ENCODE measurements at places on chromosomes 2 and 18.

- no peak for DNase-seq
These were observed 185.4 kb downstream of the FBXO15 start for GRCh38 chr18:73962256-73962655.

DNA sequence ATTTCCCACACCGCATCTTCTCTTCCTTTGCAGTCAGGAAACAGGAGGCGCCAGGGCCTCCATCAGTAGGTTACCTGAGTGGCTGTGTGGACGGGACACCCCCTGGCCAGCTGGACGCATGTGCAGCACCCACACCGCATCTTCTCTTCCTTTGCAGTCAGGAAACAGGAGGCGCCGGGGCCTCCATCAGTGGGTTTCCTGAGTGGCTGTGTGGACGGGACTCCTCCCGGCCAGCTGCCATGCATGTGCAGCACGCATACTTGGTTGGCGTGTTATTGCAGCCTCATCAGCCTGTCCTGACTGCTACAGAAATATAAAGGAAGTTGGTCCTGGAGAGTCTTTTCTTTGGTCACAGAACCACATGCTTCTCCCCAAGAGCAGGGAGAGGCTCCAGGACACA, 74.6 kb downstream of the DCDC2C start:
- DNase-seq: no peak

- no peak for DNase-seq
These were observed 7.3 kb downstream of the TNFRSF11A start for GRCh38 chr18:62332431-62332830.

DNA sequence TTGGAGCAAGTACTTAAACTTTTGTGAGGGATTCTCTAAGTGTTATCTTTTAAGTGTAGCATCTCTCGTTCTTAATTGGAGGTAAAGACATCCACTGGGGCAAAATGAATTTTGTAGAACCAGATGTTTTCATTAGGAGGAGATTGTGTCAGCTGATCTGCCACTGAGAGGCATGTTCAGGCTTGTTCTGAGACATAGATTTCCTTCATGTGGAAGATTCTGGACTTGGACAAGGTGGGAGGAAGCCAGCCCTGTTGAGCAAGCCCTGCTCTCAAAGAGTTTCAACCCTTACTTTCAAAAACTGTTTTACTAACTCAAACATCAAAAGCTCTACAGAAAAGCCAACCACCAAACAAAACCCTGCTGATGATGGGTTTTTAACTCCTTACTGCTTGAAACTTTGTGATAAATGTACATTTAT, 6.5 kb downstream of the MAP4K4 start:
- no peak for DNase-seq

GRCh38 chr2:25700221-25700660, 26.9 kb upstream of the DTNB start:
- peak; percentile 31 for DNase-seq

DNA sequence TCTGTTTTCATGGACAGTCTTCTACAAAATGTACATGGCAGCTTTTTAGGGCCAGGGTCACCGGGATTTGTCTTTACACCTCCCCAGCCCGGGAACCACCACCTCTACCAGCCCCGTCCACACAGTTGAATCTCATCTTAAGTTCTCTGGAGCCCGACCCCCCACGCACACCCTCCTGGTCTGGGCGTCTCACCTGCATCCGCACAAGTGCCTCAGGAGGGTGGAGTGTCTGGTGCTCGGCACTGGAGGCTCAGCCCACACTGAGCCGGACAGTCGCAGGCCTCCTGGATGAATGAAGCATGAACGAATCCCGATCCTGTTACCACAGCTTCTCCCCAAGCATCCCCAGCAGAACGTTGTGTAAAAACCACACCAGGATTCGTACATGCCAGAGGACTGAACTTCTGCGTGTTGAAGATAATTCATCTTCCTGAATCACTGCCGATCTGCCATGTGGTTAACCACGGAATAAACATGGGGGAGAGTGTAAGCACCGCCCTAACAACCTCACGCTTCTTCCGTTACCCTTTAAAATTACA, 162.0 kb downstream of the RTP5 start:
- peak; percentile 14 for DNase-seq

DNA sequence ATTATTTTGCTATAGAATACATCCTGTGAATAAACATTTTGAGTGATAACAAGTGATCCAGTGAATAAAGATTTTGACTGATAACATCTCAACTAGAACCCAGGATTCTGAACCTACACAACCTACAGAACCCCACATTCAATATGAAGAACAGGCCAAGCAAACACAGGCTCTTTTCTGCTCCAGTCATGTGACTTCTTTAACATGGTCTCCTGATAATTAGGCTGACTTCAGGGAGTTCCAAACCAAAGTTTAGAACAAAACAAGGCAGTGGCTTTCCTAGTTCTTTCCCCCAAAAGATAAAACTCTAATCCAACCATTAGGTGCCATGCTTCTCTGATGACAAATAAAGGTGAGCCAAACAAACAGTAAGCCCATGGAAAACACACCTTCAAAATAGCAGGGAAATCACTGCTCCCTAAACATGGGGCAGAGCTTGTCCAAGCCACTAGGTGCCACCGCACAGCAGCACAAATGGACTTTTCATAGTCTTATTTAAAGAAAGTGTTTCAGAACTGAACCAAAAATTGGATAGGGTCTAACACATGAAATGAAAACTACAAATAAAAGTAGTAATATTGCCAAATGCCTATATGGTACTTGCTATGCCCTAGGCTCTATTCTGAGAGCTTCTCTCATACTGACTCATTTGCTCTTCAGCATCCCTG, 95.3 kb downstream of the EVA1A start:
- DNase-seq: no peak

GRCh38 chr2:151568501-151568900, 158.8 kb downstream of the RIF1 start:
- DNase-seq: no peak

DNA sequence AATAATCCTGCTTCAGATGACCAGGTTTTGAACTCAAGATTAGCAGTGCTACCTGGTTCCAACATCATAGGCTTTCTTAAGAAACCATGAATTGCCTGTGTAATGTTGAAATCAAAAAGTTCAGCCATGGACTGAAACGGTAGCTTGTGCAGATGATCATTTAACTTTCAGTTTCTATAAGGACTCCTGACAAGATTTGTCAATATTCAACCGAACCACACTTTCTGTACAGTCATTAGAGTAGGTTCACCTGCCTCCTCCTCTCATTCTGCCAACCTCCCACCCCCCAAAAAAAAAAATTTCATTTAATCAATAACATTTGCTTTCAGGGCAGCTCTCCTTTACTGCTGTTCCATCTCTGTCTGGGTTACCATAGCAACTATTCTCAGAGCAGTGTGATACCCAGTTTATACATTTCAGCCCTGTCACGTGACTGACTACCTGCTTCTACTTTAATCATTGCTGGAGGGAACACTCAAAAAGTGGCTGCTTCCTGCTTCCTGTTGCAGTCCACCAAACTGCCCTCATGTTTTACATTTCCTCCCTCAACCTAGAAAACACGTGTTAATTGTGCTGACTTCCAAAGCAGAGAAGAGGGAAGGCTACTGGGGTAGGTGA, 275.5 kb downstream of the SS18 start:
- DNase-seq: no peak

DNA sequence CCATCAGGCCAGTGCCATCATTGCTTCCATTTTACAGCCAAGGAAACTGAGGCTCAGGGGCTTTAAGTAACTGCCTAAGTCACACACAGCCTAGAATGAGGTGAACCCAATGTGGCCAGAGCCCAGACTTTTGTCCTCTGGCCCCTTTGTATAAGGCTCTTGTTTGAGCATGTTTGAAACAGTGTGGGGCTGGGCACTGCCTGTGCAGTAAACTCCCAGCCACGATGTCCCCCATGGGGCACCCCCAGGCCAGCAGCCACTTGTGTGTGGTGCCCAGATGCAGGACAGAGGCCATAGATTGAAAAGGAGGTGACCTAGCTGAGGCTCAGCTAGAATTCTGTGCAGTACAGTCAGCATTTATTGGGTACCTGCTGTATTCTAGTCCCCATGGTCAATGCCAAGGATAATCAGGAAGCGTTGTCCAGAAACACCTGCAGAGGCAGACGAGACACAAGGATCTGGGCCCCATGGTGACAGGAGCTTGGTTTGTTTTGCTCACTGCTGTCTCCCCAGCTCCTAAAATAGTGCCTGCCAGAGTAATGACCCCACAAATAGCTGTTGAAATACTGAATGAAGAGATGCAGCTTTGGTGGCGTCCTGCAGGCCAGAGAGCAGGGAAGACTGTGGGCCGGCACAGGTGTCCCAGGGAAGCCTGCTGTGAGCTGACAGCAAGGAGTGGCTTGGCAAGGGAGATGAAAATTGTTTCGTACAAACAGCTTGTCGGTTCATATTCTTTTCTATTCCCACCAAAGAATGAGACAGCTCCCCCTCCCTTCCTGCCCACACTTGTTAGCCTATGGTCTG, 160.7 kb downstream of the LDLRAD4 start:
- DNase-seq: no peak

DNA sequence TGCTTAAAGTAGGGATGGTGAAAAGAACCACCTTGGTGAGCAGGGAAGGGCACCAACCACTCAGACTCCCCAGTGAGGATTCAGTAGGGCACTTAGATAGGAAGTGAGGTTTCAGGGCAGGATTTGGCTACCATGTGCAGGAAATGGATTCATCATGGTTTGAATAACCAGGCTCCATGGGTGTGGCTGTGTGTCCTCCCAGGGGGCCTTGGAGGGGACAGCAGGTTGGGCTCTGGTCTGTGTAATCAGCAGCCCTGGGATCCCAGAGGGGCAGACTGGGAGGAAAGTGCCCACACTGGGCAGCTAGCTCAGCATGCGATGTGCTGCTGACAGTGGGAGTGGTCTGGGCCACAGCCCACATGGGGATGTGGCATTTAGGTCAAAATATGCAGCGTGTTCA, 224.6 kb downstream of the CELF4 start:
- DNase-seq: no peak

- DNase-seq: no peak
These were observed 61.2 kb downstream of the PDK1 start for GRCh38 chr2:172617115-172617514.

DNA sequence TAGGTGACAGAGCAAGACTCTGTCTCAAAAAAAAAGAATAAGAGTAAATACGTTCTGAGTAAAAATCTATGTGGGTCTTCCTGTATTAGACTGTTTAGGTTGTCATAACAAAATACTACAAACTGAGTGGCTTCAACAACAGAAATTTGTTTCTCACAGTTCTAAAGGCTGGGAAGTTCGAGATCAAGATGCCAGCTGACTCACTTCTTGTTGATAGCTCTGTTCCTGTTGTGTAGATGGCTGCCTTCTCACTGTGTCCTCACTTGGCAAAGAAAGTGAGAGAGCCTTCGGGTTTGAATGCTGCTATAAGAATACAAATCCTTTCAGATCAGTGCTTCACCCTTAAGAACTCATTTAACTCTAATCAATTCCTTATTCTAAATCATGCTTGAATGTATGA, 430.0 kb upstream of the VWC2L start:
- no peak for DNase-seq

DNA sequence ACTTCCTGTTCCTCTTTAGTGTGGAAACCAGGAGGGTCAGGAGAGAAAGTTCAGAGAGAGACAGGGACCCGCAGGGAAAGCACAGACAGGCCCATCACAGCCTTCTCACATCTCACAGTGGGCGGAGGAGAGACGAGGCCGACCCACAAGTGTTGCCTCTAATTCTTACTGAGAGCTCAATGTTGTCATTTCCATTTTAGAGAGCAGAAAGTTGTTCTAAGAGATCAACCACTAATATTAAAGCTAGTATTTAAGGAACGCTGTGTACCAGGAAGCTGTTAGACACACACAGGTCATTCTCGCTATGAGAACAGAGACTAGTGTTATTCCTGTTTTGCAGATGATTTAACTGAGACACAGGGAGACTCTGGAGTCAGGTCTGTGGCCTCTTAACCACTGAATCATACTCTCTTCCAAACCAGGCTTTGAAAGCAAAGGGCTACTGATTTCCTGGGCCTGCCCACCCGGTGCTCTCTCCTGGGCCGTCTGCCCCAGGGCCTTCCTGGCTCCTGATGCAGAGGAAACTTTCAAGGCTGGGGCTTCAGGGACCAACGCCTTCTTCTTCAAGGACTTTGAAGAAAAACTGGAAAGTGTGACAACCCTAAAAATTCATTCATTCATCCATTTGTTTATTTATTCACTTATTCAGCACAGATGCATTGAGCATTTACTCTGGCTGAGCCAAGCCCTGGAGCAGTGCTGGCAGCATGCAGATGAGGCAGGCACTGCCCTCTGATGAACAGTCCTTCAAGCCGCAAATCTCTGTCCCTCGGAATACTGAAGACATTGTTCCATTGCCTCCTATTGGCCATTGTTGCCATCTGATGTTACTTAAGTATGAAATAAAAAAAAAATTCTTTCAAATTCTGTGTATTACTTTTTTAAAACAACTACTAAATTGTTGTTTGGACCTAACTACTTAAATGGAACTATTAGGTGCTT, 37.2 kb upstream of the BIN1 start:
- no peak for DNase-seq

DNA sequence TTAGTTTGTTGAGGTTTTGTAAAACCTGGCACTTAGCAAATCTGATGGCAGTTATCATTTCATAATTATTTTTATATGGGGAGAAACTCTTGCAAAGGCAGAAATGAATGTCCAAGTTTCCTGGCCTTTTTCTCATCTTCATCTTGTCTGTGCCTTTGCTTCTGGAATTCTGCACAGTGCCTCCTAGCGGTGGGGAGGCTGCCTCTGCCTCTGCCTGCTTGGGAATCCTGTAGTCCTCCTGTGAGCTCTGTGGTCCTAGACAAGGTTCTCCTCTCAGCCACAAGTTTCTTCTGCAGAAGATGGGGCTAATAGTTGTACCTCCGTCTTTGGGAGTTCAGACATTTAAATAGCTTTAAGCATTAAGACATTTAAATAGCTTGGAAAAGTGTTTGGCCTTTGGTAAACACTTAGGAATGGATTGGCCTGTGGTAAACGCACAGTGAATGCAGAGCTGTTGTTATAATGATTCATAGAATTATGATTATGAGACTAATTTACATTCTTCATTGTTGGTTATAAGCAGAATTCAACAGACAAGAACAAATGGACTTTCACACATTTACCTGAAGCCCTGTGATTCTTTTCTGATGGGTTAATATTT, 101.2 kb downstream of the ZNF236 start:
- DNase-seq: no peak
